ENCODE measurements at places on chromosomes 6 and 20. TPM values are rescaled to one million over a fixed set of nuclear protein-coding genes. Genes with fewer than 3 reads are reported as not detected.
A peak's percentile ranks its signal among the peaks of the same experiment; 100 is the strongest.

Gene XRN2
- 97.1 TPM for total RNA-seq

Gene LY6G5C
- total RNA-seq, result 1.1 TPM

Gene CFAP61
- 0.18 TPM for total RNA-seq

Gene OR2J1
- total RNA-seq, result not detected

GRCh38 chr6:118680452-118681095 is 29.2 kb upstream of the CEP85L start:
- no peak for DNase-seq

- DNase-seq, result peak; percentile 54
Measured at GRCh38 chr6:156775717-156776116, 1.5 kb upstream of the ARID1B start.

- DNase-seq, result no peak
Measured at GRCh38 chr20:61072398-61072797, 179.7 kb upstream of the CDH4 start.

DNA sequence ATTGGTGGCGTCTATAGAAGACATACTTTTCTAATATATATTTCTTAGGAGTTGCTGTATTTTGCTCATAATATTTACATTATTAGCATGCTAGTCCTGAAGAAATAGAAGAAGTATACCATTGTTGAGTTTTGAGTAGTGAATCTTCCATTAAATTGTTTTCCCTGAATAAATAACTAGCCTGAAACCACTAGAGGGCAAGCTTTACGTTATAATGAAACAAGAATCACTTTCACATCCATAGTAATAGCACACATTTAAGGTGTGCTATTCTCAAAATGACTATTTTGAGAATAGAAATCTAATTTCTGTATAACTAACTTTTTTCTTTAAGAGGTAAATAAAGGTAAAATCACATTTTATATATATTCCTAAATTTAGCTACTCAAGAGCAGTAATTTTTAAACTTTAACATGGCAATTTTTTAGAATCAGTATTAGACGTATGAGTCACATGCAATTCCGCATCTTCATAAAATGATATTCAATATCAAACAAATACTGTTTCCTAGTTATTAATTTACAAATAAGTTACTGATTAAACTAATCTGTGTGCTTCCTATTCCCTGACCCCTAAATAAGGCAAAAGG is 213.2 kb upstream of the MANEA start:
- peak; percentile 9 for DNase-seq

- DNase-seq, result no peak
Measured at GRCh38 chr20:51508780-51509179, 33.7 kb downstream of the NFATC2 start.

Data from fibroblast of the aortic adventitia (primary cell).